ENCODE measurements at places on chromosomes 4 and X. TPM values are rescaled to one million over a fixed set of nuclear protein-coding genes. Genes with fewer than 3 reads are reported as not detected.

DNA sequence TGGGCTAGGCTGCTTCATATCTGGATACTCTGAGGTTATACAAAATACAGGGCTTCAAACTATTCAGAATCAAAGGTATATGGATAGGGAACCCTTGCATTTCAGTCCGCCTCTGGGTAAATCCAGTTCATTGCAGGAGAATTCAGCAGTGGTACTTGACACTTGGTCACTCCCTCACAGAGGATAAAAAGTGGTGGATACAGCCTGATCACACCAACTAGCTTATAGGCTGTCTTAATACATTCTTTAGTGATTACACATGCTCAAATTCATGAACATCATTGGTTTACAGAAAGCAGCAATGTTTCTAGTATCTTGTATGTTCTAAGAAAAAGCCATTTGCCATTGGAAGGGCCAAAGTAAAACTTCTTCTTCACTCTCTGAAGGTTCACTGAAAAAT is 104.8 kb upstream of the PDE5A start:
- DNase-seq = no peak

GRCh38 chr4:127732623-127733328 is 2.6 kb downstream of the SLC25A31 start:
- no peak for DNase-seq

- DNase-seq = no peak
Measured at GRCh38 chr4:112377171-112377570, 80.0 kb downstream of the ALPK1 start.

- no peak for DNase-seq
Measured at GRCh38 chr4:17060230-17060629, 161.8 kb upstream of the LDB2 start.

- no peak for DNase-seq
Measured at GRCh38 chr4:63090641-63091040, 1318.6 kb downstream of the TECRL start.

DNA sequence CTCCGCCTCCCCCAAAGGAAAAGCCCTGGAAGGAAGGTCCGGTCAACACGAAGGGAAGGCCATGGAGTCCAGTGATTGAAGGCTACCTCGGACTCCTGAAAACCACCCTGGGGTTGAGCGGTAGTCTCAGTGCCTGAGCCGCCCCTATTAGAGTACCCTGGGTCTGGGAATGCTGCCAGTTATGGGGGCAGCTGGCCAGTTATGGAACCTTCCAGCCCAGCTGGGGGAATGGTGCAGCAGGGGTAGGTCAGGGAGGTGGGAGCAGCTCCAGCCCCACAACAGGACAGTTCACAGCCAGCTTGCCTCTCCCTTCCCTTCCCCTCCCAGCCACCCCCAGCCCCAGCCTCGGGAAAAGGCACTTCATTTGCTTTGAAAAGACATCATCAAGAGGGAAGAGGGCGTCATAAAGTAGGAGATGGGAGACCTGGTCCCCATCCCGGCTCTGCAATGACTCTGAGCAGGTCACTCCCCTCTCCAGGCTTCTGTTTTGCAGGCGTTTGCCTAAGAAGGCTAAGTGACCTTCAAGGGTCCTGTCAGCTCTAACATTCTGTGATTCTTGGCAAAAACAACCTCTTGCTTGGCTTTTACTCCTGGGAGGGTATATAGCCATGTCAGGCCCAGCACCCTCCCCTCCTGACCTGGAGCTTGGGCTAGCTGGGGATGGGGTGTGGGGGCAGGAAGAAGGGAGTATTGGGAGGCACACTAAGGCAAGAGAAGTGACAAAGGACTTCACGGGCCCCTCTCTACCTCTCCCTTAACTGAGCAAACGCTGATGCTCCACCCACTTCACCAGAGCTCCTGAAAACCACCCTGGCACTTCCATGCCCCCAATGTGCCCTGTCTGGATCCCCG is 8.0 kb downstream of the APLN start:
- DNase-seq = no peak

DNA sequence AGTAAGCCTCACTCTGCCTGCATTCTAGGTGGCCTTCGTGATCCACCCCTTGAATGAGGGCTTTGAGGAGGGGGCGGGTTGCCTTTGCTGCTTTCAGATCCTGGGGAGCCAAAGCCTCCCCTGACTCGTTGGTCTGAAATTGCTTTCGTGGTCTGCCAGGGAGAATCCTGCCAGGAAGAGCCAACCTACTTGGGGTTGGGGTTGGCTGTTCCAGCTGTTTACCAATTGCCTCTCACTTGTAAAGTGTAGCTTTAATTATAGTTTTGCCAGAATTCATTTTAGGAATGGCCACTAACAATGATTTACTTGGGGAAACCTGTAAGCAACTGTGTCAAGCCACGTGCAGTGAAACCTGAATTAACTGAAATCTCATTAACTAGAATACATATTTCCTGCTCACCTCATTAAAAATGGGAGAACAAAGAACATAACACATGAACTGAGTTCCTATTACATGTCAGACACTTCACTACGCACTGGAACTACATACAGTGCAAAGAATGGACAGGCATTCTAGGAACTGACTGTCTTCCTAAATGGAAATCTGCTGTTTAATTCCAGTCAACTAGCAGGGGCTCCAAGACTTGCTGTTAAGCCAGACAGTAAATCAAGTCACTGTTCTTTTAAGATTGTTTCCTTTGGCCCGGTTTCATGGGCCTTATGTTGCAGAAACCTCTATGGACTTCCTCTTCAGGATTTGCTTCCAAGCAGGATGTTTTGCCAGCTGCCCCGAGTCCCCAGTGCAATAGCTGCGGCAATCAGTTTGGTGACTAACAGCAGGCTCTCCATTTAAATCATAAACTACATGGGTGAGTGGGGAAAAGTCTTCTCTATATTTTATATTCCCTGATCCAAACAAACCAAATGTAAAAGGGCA is 16.4 kb upstream of the NKRF start:
- no peak for DNase-seq

- no peak for DNase-seq
Measured at GRCh38 chr4:7799736-7800135, 139.9 kb downstream of the AFAP1 start.

DNA sequence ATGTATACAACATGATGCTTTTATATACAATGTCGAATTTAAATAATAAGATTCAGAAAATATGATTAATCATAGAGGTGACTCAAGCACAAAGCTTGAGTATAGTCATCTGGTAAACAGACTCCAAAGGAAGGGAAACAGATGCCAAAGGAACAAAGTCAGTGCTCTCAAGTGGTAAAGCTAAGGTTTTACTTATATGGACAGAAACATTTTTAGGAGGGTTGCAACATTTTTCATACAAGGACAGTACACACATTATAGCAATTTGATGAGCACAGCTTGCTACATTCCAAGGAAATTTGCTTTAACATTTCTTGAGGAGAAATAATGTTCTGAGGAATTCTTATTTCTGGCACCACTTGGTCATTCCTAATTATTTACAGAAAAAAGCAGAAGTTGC is 333.4 kb upstream of the AADAT start:
- no peak for DNase-seq

DNA sequence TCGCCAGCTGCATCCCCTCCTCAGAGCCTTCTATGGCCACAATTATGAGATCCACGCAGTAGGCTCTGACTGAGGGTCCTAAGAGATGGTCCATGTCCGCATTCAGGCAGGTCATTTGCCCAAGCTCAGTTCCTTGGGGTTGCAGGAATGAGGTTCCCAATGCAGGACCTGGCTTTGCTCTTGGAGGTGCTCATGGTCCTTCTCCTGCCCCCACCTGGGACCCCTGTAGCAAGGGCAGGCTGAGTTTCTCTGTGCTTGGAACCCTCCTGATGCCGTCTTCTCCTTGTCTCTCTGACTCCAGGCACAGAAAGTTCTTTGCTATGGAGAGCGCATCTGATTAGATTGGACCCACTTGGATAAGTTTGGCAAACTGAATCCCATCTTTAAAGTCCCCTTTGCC is 16.5 kb upstream of the SHOX start:
- no peak for DNase-seq

DNA sequence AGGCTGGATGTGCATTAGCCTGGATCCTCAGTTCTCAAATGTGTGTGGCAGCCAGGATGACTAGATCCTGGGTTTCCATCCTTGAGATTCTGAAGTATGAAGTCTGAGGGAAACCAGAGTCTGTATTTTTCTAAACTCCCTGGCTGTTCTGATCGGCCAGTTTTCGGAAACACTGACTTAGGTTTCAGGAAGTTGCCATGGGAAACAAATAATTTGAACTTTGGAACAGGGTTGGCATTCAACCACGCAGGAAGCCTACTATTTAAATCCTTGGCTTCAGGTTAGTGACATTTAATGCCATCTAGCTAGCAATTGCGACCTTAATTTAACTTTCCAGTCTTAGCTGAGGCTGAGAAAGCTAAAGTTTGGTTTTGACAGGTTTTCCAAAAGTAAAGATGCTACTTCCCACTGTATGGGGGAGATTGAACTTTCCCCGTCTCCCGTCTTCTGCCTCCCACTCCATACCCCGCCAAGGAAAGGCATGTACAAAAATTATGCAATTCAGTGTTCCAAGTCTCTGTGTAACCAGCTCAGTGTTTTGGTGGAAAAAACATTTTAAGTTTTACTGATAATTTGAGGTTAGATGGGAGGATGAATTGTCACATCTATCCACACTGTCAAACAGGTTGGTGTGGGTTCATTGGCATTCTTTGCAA is 67.6 kb downstream of the PDGFRA start:
- no peak for DNase-seq

DNA sequence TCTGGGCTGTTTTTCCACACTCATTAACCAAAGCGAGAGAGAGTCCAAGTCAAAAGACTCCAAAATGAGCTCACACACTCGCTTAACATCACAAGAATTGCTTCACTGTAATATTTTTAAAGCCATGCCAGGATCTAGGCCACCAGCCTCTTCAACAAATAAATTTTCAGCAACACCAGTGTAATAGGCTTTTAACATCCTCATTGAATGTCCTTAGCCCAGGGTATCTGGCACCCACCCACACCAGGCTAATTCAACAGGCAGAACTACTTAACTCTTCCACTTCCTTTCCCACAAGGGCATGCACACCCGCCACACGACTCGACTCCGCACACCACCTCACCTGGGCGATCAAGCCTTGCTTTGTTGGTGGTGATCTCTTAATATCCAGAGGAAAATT is 34.2 kb downstream of the FAT1 start:
- no peak for DNase-seq

DNA sequence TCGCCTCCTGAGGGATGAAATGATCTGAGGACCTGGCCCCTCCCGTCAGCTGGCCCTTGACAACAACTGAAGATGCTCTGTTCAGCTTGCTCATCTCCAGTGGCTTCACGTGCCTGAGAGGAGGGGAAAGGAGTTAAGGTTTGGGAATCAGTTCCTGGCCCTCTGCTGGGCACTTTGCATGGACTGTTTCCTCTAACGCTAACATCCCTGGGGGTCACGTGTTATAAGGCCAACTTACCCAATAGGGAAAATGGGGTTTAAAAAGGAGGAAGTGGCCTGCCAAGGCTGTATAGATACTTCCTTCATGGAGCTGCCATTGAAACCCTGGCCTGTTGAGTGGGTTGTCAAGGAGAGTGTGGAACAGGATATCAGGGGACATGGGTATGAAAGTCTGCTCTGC is 65.6 kb downstream of the OR13H1 start:
- DNase-seq = no peak

- no peak for DNase-seq
Measured at GRCh38 chrX:49120091-49120490, 3.4 kb downstream of the GPKOW start.

- DNase-seq = no peak
Measured at GRCh38 chr4:55758066-55758465, 61.5 kb upstream of the EXOC1L start.

DNA sequence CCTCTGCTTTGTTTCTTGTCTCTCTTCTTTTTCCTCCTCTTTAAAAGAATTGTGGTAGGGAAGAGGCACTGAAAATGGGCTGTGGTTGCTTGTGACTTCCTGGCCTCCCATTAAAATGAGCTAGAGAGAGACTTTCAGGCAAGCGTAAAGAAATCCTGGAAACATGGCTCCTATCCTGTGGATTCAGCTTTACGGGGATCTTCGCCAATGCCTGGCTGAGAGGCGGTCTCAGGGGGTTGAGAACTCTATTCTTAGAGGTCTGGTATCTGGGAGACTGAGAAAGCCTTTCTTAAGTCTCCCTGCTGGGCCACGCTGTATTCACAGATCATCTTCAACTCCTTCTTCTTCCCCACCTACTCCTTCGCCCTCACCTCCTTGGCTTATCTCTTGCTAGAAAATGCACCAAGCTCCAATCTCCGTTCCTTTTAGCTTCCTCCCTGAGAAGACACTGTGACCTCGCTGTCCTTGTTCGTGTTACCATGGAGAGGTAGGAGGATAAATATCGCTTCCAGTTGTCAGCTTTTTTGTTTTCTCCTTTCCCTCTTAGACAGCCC is 542 bp upstream of the KLF8 start:
- no peak for DNase-seq

DNA sequence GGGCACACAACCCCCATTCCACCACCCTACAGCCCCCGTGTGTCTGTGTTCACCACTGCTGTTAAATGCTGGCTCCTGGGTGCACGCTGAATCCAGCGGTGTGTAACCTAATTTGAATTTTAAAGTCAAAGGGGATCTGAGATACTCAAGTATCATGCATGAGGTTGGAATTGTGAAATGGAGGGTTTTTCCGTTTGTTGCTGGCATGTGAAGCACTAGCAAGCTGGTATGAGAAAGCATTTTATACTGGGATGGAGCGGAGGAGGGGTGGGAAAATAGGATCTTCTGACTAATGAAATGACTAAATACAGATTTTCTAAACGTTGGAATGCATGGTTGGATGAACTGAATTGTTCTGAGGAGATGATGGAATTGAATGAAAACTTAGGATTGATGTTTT is 36.9 kb upstream of the FAT1 start:
- DNase-seq = no peak

The N4BP2 gene
- total RNA-seq = 17.6 TPM

The RTL5 gene
- total RNA-seq = 0.08 TPM

The MAGEB17 gene
- not detected for total RNA-seq

The GPR82 gene
- total RNA-seq = 0.12 TPM

The TSPYL2 gene
- 52.7 TPM for total RNA-seq

The RADX gene
- 7.8 TPM for total RNA-seq

The GSX2 gene
- not detected for total RNA-seq

The COL25A1 gene
- not detected for total RNA-seq

The RAB40A gene
- 0.20 TPM for total RNA-seq

Data from activated naive CD8-positive, alpha-beta T cell treated with anti-CD3 and anti-CD28 coated beads for 36 hours (primary cell).